ENCODE measurements at places on chromosomes 3 and 15.

DNA sequence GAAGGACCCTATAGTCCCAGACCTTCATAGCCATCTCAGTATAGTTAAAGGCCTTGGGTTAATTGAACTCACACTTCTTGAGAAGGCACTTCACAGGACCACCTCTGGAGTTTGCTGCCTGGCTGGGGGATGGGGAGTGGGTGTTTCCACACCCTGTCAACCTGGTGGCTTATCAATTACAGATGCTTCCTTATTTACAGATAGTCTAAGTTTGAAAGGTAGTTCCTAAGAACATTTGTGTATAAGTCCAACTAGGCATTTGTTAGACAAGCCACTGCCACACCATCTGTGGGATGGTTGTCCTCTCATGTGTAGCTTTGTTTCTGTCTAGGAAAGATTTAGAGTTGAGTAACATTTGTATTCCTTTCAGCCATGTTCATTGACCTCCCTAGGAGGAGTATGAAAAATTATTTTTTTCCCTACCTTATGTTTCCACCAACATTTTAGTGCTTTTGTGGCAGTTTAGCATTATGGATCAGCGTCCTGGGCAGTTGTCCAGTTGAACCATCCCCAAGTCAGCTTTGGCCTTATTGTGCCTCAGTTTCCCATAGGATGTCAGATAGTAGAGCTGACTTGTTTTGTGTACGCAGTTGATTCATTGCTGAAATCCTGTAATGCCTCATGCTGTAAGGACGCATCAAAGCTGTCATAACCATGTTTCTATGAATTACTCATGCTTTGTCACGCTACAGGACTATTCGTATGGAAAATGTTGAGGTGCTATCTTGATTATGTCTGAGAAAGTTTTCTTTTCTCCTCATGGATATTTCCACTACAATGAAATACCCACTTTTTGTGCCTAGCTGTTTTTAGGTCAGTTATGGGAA is 21.2 kb upstream of the SIAH2 start:
- DNase-seq, result no peak

GRCh38 chr3:43692085-43692855 is 1.5 kb downstream of the ABHD5 start:
- DNase-seq, result no peak

- DNase-seq, result no peak
These were observed 189.6 kb downstream of the XXYLT1 start for GRCh38 chr3:195081242-195081963.

- no peak for DNase-seq
These were observed 25.3 kb downstream of the CCR9 start for GRCh38 chr3:45911511-45912226.

- DNase-seq, result no peak
These were observed 64.9 kb upstream of the POLG start for GRCh38 chr15:89399238-89400115.

- no peak for DNase-seq
These were observed 98.2 kb downstream of the OSBPL10 start for GRCh38 chr3:31882895-31883294.

DNA sequence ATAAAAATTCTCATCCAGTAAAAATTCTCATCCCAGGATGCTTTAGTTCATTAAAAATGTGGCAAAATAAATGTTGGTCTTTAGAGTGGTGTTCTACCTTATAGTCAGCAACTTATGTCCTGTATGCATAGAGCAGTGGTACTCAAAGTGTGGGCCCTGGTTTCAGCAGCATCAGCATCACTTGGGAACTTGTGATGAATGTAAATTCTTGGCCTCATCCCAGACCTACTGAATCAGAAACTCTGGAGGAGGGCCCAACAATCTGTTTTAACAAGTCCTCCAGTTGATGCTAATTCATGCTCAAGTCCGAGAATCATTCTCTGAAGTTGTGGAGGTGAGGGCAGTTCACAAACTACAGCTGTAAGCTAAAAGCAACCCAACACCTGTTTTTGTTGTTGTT is 307.3 kb upstream of the SATB1 start:
- no peak for DNase-seq

DNA sequence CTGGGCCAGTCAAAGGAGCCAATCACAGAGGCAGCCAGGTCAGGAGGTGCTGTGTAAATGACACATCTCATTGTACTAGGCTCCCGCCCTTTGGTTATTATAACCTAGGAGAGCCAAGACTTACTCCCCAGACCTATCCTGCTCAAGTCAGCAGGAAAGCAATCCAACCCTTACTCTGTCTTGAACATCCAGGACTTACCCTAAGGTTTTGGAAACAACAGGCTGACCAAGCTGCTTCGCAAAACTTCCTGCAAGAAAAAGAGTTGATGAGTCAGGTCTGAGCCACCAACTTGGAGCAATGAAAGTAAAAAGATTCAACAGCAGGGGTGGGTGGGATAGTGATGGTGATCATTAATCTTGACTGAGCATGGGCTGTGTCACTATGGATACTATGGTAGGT is 144.4 kb downstream of the MYLK start:
- no peak for DNase-seq

- no peak for DNase-seq
These were observed 545.5 kb downstream of the ZPLD1 start for GRCh38 chr3:102980355-102980696.

DNA sequence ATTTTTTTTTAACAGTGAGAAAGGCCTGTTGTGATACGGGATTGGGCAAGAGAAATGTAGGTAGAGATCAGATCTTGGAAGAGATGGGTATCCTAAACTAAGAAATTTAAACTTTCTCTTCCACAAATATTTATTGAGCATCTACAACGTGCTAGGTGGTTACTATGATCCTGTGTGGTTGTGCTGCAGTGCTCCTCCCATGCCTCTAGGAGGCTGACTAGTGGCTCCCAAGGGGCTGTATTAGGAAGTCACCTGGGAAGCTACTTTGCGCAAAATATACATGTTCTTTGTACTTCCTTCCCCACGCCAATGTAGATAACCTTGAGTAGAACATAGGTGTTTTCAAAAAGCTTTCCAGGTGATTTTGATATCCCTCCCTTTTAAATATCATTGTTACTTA is 27.2 kb downstream of the USP3 start:
- no peak for DNase-seq

- DNase-seq, result no peak
These were observed 44.6 kb downstream of the RFX7 start for GRCh38 chr15:56199038-56199437.

DNA sequence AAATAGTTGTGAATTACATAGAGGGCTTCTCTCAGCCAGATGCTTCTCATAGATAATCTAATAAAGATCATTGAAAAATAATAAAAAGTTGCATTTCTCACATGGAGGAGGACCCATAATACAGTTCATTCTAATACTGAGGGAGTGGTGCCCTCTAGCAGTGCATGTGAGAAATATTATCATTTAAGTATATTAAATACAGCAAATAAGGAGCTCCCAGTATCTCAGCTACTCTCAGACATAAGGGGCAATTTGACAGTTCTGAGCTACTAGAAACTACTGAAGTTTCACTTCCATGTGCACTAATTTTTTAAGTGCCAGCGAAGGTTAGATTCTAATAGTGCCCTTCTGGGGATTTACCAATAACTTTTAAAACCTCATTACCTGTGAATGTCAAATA is 188.3 kb downstream of the IL5RA start:
- DNase-seq, result no peak

- no peak for DNase-seq
These were observed 137.7 kb downstream of the NUP210 start for GRCh38 chr3:13282358-13282985.

GRCh38 chr15:48388910-48389309 is 57.7 kb downstream of the DUT start:
- no peak for DNase-seq

GRCh38 chr3:149152420-149152819 is 23.0 kb downstream of the HPS3 start:
- DNase-seq, result no peak

DNA sequence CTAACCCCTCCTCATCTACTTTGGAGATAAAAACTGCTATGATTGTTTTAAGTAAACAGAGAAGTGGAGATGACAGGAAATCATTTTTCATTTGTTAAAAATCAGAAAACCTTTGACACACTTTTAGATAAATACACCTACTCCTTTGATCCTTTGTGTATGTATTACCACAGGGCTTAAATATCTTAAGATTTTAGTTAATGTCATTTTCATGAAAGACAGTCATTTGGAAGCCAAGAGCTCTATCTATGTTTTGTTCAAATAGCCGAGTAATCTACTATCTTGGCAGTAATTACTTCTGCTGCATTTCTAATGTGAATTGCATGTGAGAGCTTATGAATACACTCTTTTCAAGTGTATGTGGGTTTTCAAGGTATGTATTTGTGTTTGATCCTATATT is 2.0 kb downstream of the ARPP21 start:
- DNase-seq, result no peak

- DNase-seq, result peak; percentile 67
These were observed 333.6 kb upstream of the TBL1XR1 start for GRCh38 chr3:177530908-177531307.

- DNase-seq, result no peak
These were observed 280.3 kb downstream of the ZPLD1 start for GRCh38 chr3:102715030-102715697.

GRCh38 chr15:55195996-55196395 is 745 bp downstream of the RSL24D1 start:
- no peak for DNase-seq

- DNase-seq, result no peak
These were observed at the start of gene NR1I2 for GRCh38 chr3:119781330-119782198. Gene NR1I2 (plus strand): TSS chr3:119782101.

GRCh38 chr3:66923969-66924368 is 74.1 kb upstream of the KBTBD8 start:
- DNase-seq, result no peak

- no peak for DNase-seq
These were observed 4.2 kb downstream of the AMOTL2 start for GRCh38 chr3:134369861-134370596.

- no peak for DNase-seq
These were observed 85.3 kb upstream of the LIMD1 start for GRCh38 chr3:45509038-45509767.

DNA sequence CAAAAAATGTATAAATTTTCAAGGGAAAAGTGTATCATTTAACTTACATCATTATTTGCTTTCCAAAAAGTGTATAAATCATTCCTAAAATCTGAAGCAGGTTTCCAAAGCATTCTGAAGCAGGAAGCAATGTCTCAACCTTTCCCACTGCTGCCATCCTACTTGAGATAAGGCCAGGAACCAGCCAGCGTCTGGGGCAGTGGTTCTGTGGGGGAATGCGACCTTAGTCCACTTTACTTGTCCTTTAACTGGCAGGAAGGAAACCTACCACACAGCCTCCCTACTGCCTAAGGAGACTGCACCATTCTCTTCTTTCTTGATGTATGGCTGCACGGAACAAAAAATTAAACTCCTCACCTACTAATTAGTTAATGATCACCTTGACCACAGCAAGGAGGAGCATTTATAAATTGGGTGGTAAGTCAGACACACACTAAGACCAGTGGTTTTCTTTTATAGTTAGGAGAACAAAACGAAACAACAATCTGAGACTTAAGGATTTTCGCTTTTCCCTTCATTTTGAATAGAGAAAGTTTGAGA is 3.7 kb downstream of the SORD start:
- no peak for DNase-seq

GRCh38 chr3:172142051-172142863 is 102.9 kb downstream of the FNDC3B start:
- DNase-seq, result no peak

GRCh38 chr3:61369678-61370077 is 118.4 kb upstream of the FHIT start:
- DNase-seq, result no peak

- DNase-seq, result no peak
These were observed 70.7 kb upstream of the LARS2 start for GRCh38 chr3:45317710-45318109.

DNA sequence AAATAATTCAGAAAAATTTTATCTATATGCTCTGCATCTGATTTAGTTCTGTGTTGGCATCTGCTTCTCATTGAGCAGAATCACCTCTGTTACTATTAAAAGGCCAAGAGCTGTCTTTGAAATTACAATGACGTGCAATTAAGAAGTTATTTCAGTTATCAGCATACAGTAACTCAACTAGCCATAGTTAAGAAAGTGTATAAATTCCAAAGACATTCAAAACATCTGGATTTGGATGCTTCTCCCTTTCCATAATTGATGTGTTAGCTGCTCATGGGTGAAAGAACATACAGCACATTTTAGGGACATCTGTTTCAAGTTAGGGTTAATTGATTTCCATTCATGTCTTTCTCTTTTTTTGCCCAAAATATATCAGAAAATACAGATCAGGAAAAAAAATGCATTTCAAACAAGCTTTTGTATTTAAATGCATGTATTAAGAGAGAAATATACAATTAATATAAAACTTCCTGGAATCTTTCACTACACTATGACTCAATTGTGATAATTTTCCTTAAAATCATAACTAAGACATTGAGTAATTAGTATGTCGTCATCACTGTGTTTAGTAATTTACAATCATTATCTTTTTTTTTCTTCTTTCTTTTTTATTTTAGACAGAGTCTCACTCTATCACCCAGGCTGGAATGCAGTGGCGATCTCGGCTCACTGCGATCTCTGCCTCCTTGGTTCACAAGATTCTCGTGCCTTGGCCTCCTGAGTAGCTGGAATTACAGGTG is 82.7 kb upstream of the MBNL1 start:
- DNase-seq, result no peak

DNA sequence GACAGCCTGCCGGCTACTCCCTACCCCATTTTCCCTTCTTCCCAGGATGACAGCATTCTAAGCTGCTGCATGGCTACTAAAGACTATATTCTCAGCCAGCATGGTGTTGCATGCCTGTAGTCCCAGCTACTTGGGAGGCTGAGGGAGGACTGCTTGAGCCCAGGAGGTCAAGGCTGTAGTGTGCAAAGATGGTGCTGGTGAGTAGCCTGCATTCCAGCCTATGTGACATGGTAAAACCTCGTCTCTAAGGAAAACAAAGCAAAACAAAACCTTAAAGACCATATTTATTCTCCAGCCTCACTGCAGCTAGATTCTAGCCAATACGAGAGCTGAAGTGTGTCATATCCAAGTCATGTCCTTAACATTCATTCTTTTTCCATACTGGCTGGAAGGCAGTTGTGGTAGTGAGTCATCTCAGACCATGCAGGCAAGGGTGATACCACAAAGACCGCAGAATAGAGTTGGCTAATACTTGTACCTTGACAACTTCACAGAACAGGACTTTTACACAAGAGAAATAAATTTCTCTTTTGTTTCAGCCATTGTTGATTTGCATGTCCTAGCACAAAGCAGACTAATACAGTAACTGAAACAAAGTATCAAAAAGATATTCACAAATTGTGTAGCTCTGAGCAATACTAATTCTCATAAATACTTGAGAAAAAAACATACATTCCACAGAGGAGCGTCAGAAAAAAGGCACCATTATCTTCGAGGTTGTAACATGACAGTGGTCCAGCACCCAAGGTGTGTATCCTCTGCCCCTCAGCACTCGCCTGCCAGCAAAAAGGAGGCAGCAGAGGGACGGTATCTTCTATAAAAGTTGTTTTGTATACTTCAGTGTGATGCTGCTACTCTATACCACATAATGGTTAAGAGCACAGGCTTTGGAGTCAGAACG is 14.8 kb downstream of the PBRM1 start:
- DNase-seq, result no peak
